ENCODE measurements at places on chromosomes 4 and X. TPM values are rescaled to one million over a fixed set of nuclear protein-coding genes. Genes with fewer than 3 reads are reported as not detected.

Gene GPC3
- total RNA-seq, result 4.0 TPM

Gene IL2RG
- 0.57 TPM for total RNA-seq

Gene EREG
- total RNA-seq, result 422 TPM

Gene NAT8L
- total RNA-seq, result 0.83 TPM

Gene LRRC66
- not detected for total RNA-seq

Gene CDKL5
- total RNA-seq, result 20.9 TPM

Gene PRSS12
- 48.7 TPM for total RNA-seq

Gene ERAS
- total RNA-seq, result 0.47 TPM

Measured in Calu3 (cell line).